ENCODE measurements at places on chromosomes 4 and X.

- peak; percentile 73 for DNase-seq
Measured at GRCh38 chrX:71098302-71098701, 2.7 kb downstream of the FOXO4 start.

GRCh38 chr4:36665985-36666527 is 384.6 kb downstream of the DTHD1 start:
- no peak for DNase-seq

- DNase-seq, result no peak
Measured at GRCh38 chr4:44978020-44978419, 251.7 kb upstream of the GNPDA2 start.

GRCh38 chr4:88277711-88278225 is 6.6 kb downstream of the PPM1K start:
- DNase-seq, result no peak

DNA sequence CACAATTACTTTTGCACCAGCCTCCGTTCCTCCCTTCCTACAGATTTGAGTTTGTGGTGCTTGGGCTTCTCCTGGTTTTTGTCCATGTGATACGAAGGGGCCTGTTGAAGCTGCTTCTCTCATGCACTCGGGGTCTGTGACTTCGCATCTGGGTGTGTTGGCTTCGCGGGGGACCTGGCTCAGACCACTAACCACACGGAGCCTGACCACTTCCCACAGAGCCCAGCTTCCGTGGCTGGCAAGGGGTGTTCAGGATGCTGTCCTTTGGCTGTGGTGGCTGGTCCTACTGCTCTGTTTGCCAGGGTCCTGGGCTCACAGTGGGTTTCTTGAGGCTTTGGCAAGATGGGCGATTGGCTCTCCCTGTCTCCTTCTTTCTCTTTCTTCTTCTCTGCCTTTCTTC is 19.8 kb upstream of the XG start:
- DNase-seq, result no peak

DNA sequence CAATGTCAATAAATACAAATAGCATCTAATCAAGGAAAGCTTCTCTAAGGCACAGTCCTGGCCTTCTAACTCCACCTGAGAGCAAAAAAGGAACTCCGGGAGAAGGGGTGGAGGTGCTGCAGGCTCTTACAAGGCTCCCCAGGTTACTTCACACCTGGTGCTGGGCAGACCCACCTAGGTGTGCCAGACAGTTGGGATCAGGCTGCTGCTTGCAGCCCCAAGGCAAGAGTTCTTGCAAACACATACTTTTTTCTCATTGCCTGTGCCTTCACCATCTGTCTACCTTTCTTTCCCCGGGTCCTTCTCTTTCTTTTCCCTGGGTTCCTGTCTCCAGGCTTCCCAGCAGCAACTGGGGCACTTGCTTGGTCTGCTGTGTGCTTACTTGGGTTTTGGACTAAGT is 81.4 kb upstream of the STIM2 start:
- DNase-seq, result no peak

DNA sequence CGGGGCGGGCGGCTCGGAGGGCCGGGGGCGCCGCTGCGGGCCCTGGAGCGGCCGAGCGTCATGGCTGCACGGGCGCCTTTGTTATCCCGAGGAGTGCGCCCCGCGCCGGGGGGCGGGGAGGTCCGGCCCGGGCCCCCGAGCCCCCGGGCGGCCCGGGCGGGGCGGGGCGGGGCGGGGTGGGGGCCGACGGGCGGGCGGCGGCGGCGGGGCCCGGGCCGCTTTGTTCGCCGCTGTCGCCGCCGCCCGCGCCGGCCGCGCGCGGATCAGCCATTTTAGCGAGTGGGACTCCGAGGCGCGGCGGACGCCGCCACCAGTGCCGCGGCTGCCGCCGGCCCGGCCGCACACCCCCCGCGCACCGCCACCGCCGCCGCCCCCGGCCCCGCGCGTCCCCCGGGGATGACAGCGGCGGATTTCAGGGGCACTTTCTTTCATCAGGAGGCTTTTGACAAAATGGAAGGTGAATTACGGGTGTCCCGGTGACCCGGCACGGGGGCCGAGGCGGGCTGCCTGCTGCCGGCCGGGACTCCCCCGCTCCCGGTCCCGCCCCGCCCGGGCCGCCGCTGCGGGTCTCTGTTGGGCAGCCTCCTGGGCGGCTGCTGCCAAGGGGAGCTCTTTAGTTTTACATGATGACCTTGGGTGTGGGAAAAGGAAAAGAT is 1.2 kb downstream of the HMGB3 start:
- peak; percentile 2 for DNase-seq

GRCh38 chrX:139828830-139829229 is 104.0 kb downstream of the ATP11C start:
- DNase-seq, result no peak

DNA sequence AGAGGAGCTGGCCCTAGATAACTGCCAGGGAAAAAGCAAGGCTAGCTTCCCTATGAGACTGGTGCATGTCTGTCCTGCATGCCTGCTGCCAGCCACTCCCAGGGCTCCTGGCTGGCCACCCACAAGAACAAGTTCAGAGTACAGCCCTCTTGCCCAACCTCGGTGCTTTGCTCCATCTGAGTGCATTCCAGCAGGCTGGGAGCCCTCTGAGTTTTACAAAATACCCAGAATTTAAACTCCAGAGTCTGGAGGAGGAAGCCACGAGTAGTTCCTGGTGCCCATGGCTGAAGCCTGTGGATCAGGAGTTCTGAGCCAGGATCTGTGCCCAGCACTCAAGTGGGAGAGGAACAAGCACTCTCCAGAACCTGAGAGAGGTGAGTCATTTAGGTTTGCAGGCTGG is 111.6 kb downstream of the MAGEE2 start:
- no peak for DNase-seq

- DNase-seq, result no peak
Measured at GRCh38 chrX:138928737-138929459, 217.4 kb upstream of the FGF13 start.

DNA sequence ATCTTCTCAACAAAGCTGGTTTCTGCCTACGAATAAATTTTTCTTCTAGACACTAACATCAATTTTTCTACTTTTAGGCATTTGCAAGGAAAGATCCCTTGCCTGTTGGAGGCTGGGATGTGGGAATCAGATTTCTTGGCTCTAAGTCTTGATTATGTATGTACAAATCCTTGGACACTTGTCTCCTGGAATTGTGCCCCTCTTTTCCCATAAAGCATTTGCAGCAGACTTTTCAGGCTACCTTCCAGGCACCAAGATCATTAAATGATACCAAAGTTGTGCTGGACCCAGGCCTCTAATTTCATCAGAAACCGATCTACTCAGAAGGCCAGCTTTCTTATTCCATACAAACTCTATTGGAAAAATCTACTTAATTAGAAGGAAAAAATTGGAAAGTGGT is 339.5 kb upstream of the DIPK2B start:
- DNase-seq, result no peak

GRCh38 chr4:184317234-184317918 is 99.7 kb upstream of the ENPP6 start:
- DNase-seq, result peak; percentile 54

DNA sequence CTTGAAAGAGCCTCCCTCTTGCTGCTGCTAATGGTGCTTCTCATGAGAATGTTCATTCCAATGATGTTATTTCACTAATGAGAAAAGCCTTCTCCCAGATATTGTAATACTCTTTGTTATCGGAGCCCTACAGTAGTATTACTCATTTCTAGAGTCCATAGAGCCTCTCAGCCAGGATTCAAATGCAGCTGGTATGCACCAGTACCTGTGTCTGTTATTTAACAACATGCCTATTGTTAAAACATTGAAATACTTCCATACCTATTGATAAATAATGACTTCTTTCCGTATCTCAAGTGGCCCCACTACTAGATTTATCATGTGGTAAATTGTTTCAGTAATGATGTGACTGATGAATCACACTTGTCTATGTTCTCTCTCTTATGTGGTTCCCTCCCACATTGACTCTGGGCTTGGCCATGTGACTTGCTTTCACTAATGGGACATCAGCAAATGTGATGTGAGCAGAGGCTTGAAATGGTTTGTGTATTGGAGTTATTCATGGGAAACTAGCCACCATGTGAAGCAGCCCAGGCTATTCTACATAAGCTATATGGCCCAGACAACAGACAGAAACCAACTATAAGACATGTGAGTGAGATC is 207.6 kb downstream of the THOC2 start:
- DNase-seq, result no peak

DNA sequence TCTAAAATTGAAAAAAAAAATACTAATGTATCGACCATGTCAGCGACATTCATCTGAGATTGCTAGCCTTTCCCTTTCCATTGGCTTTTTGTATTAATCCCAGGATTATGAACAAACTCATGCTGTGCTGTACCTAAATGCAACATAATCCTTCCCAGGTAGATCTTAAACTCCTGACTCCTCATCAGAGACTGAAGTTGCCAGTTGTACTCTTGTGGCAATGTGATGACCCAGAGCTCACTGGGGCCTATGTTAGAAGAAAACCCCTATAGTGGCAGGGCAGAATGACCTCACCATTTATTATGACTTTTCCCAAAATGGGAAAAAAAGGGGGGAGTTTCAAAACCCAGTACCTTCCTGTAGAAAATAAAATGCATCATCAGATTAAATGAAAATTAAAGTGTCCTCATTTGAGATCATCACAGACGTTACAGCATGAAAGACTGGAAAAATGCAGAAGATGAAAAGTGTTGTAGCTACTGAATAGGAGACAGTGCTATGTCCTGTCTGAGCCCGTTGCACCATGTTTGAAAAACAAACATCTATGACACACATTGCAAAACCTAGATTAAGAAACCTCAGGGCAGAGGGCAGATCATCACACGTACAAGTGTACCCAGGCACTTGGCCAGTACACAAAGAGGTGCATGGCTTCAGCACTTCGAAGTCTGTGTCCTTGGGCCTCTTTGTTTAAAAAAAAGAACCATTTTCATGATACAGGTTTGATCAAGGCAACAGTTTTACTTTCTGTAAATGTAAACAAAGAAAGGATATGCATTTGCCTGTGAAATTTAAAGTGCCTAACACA is 6.8 kb upstream of the ACSL4 start:
- DNase-seq, result no peak

DNA sequence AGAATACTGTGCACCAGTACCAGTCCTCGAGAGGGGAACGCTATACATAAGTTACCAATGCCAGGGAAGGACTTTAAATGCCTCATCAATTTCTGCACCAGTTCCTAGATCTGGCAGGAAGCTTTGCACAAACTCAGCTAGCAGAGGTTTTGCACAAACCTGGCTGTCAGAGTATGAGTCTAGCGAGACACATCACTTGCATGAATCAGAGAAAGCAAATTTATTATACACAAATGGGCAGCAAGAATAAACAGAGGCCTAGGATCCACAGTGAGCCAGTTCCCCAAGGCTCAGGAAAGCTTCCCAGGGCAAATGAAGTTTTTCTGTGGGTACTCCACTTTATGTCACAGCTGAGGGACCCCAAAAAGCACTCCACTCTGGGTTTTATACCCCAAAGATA is 523.5 kb downstream of the CFAP47 start:
- no peak for DNase-seq

DNA sequence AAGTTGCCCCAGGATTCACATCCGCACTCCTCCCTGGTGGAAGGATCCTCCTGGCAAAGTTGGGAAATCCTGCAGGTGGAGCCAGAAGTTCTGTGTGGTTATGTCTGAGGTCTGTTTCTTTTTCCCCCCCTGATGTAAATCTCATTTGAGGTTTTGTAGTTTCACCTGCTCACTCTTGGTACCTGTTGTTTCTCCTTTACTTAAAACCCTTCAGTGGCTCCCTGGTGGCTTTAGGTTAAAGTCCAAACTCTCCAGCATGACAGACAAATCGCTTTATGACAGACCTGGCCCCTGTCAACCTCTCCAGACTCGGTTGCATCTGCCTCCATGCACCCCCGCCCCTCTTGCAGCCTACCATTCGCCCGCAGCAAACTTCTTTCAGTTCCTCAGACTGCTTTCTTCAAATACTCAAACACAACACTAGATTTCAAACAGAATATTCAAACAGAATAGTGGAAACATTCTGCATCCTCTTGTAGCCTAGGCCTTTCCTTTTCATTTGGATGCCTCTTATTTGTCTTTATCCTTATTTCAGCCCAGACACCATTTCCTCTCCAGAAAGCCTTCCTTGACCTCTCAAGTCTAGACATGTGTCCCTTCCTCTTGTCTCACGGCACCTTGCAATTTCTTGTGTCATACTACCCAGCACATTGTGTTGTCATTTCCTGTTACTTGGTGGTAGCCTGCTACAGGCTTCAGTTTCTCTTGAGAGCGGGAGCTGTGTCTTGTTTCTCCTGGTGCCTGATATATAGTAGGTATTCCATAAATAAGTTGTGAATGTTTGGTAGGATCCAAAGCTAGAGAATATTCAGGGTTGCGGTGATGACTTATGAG is 24.8 kb downstream of the IL13RA1 start:
- DNase-seq, result peak; percentile 87

- no peak for DNase-seq
Measured at GRCh38 chr4:151905197-151905596, 144.4 kb upstream of the GATB start.

GRCh38 chr4:126056116-126056650 is 741.4 kb downstream of the FAT4 start:
- no peak for DNase-seq

DNA sequence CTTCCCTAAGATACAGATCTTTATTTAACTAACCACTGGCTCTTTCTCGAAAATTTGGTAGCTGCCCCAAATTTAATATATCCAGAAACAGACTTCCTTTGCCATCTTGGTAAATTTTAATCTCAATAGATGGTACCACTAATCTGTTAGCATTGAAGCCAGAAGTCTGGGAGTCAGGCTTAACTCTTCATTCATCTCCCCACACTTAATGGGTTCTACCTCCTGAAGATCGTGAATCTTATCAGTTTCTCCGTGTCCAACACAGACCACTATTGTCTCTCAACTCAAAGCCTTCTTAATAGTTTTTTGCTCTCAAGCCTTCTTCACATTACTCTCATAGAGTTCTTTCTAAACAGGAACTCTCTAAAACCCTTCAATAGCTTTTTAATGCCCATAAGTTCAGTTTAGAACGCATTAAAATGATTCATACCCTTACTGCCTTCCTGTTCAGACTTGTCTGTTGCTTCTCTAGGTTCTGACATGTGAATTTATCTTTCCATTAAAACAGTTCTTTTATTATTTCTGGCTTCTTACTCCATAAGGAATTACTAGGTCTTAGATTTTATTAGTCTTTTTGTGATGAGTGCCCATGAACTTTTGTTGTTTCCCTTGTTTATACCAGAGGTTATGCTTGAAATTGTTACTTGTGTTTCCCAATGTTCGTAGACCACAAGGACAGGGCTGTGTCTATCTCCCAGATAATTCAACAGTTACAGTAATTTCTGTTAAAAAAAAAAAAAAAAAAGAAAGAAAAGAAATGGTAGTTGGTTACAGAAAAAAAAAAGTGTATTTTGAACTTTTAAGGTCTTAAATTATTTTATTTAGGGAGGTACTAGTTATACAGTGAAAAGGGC is 54.7 kb downstream of the SMARCAD1 start:
- peak; percentile 54 for DNase-seq

DNA sequence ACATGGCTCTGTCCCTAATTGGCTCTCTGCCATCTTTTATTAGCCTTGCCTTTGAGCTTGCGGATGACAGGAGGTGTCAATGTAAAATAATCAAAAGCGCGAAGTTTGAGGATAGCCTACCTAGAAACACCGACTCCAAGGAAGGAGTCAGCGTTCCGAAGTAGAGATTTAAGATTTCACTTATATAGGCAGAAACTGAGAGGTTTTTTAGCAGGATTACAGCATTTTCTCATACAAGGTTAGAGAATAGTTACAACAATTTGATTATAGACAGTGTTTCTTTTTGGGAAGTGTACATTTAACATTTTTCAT is 499 bp upstream of the NFXL1 start:
- no peak for DNase-seq

- no peak for DNase-seq
Measured at GRCh38 chrX:110914281-110914680, 118.7 kb upstream of the CHRDL1 start.
